ENCODE measurements at places on chromosomes 2 and 18.

DNA sequence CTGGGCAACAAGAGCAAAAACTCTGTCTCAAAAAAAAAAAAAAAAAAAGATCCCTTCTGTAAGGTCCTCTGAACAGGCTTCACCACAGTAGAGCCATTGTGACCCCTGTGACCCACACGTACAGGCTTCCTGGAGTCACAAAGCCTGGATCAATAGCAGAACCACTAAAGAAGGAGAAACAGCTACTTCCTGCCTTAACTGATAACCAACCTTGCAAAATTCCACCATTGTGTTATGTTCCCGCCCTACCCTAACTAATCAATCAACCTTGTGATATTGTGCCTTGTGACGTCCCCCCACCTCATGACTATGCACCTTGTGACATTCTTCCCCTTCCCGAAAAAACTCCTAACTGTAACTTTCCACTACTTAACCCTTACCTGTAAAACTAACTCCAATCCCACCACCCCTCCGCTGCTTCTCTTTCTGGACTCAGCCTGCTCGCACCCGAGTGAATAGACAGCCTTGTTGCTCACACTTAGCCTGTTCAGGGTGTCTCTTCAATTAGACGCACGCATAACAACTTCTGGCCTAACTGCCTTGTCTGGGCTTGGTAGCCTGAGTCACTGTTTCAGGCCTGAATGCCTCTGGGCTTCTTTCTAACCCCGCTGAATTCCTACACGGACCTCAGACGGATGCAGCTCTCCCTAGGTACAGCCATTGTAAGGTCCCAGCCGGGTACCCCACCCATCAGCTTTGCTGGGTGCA lies 13.9 kb downstream of the SCYGR8 start:
- no peak for DNase-seq

GRCh38 chr18:61435064-61435652 lies 101.9 kb downstream of the CDH20 start:
- DNase-seq, result no peak

- no peak for DNase-seq
These were observed 52.1 kb downstream of the SLC38A11 start for GRCh38 chr2:164903204-164903603.

GRCh38 chr2:168897449-168897848 lies 3.6 kb upstream of the G6PC2 start:
- DNase-seq, result no peak

DNA sequence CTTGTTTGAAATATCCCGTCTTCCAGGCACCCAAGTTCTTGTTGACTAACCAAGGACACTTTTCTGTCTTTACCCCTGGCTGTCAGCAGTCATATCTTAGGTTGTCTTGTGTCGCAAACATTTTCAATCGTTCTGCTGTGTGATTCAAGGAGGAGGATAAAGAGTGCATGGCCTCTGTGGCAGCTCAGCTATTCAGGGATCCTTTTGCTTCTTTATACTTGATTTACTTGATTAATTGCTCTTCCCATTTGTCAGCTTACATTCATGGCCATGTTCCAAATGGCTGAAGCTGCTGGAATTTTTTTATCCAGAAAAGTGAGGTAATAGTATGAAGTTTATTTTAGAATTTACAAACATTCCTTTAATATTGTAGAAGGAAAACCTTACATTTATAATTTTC lies 97.3 kb upstream of the FZD5 start:
- no peak for DNase-seq

DNA sequence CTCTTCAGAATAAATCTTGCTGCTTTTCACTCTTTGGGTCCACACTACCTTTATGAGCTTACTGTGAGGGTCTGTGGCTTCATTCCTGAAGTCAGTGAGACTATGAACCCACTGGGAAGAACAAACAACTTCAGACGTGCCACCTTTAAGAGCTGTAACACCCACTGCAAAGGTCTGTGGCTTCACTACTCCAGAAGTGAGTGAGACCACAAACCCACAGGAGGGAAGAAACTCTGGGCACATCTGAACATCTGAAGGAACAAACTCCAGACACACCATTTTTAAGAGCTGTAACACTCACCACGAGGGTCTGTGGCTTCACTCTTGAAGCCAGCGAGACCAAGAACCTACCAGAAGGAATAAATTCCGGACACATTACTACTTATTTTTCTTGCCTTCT lies 964.1 kb upstream of the NXPH2 start:
- no peak for DNase-seq

GRCh38 chr2:46388881-46389280 lies 90.5 kb upstream of the TMEM247 start:
- DNase-seq, result no peak

- DNase-seq, result no peak
These were observed 2.8 kb upstream of the NRP2 start for GRCh38 chr2:205679410-205680009.

- DNase-seq, result no peak
These were observed 435.9 kb downstream of the DCDC2C start for GRCh38 chr2:4139316-4139715.

GRCh38 chr2:33077311-33077710 lies 130.6 kb downstream of the LTBP1 start:
- DNase-seq, result no peak

- no peak for DNase-seq
These were observed 374.6 kb upstream of the LYPD1 start for GRCh38 chr2:133044556-133044955.

DNA sequence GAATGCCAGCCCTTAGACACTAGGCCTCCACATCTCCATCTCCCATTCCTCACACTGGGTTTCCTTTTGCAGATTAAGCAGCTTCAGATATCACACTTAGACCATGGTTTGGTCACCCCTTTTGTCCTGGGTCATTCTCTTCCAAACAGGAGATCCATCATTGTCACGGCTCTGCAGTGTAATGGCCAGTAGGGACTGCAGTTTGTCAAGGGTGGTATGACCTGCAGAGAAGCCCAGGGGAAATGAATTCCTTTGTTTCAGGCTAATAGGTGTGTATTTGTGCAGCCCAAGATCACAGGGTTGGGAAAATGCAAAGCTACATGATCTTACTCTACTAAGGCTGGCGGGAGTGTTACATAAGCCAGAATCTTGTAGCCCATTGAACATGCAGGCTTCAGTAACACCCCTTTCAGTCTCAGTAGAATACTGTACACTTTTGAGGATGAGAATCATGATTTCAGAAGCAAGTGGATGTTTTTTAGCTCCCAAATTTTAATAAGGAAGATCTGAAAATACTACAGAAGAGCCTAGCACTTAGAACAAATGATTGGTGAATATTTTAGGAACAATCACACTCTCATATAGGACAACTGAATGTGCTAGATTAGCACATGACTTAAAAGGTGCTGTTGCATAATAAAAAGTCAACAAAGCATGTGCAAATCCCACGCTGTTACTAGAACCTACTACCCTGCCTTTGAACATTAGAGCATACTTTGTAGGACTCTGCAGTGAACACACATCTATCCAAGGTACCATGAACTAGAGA lies 24.0 kb upstream of the LPIN1 start:
- DNase-seq, result no peak

GRCh38 chr18:34991152-34991551 lies 50.1 kb upstream of the MAPRE2 start:
- DNase-seq, result no peak

GRCh38 chr18:74946646-74947375 lies 262.1 kb downstream of the PTGR3 start:
- DNase-seq, result no peak

DNA sequence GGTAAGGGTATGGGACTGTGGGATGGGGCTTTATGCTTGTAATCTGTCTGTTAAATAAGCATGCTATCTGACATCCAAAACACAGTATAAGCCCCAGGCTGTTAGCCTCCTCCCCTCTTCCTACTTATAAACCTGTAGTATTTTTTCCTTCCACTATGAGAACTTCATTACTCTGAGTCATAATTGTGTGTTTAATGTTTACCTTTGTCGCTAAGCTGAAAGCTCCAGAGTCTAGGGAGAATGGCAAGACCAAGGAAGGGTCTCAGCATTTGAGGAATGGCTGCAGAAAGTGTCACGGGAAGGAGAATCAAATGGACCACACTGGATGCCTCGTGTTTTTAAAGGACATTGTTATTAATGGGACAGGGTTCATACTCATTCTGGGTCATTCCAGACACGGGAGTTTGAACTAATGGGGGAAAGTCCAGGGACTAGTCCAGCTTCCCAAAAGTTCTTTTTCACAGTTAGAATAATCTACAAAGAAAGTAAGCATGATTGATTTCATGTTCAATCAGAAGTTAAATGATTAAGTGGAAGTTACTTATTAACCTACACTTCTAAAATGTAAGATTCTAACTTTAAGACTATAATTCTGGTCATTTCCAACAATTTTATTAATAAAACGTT lies 292.2 kb downstream of the AFF3 start:
- no peak for DNase-seq

DNA sequence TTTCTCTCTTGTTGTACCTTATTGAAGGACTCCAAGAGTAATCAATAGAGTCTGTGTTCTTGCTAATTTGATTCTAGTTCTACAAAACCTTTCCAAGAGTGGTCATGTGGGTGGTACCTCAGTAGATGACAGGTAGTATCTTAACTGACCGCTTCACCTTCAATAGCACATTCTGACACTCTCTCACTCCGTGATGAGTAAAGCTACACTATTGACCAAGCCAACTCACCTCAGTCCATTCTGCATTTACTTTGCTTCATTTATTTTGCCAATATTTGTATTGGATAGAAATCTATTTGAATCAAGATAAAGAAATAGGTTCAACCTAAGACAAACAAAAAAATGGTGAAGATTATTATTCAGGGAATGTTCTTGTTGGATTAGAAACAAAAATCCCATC lies 1869.6 kb upstream of the CELF4 start:
- DNase-seq, result no peak

- no peak for DNase-seq
These were observed 40.0 kb downstream of the COA5 start for GRCh38 chr2:98568161-98568956.

GRCh38 chr2:98026927-98027522 lies 31.3 kb upstream of the TMEM131 start:
- no peak for DNase-seq

DNA sequence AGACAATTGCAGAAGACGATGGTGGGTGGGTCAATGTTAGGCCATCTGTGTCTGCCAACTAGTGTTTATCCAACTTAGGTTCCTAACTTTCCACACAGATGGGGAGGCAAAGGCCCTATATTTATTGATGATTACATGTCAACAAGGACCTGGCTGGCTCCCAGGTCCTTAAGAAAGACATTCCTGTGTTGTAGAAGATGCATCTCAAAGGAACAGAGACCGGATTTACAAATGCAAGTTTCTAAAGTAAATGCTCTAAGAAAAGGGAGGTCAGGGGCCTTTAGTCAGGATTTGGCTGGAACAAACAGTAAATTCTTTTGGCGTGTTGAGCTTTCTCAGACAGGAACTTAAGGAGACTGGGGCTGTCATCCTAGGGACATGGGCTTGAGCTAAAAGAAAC lies 175.0 kb downstream of the SH3BP4 start:
- DNase-seq, result no peak

GRCh38 chr2:141929331-141930252 lies 201.2 kb downstream of the LRP1B start:
- no peak for DNase-seq

- DNase-seq, result peak; percentile 48
These were observed 74.1 kb downstream of the COL4A3 start for GRCh38 chr2:227238238-227239237.

DNA sequence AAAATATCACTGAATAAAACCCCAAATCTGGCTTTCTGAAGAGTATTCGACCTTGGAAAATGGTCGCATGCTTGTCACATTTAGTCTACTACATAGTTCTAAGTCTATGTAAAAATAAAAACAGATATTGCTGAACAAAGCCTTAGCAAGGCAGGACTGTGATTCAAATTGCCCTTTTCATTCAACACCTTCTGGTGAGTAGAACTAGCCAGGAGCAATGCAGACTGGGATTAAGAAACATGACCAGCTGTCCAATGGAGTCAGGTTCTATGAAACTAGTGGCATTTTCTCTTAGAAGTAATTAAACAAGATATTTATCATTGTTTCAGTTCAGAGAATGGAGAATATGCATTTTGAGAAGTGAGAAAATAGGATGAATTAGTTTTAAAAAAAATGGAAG lies 1260.5 kb upstream of the ACVR2A start:
- DNase-seq, result no peak

DNA sequence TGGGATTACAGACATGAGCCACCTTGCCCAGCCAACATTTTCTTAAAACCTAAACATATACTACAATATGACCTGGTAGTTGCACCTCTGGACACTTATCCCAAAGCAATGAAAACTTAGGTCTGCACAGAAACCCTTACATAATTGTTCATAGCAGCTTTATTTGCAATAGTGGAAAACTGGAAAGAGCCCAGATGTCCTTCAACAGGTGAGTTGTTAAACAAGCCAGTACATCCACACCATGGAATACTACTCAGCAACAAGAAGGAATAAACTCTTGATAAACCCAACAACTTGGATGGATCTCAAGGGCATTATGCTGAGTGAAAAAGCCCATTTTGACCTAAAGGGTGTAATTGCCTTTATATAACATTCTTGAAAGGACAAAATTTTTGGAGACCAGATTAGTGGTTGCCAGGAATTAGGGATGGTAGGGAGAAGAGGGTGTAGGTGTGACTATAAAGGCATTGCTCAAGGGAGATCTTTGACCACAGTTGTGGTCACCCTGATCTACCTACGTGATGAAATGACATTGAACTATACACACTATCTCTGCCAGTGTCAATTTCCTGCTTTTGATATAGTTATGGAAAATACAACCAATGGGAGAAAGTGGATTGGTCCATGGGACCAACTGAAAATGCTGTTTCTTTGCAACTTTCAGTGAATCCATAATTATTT lies 11.9 kb upstream of the AMMECR1L start:
- DNase-seq, result no peak

DNA sequence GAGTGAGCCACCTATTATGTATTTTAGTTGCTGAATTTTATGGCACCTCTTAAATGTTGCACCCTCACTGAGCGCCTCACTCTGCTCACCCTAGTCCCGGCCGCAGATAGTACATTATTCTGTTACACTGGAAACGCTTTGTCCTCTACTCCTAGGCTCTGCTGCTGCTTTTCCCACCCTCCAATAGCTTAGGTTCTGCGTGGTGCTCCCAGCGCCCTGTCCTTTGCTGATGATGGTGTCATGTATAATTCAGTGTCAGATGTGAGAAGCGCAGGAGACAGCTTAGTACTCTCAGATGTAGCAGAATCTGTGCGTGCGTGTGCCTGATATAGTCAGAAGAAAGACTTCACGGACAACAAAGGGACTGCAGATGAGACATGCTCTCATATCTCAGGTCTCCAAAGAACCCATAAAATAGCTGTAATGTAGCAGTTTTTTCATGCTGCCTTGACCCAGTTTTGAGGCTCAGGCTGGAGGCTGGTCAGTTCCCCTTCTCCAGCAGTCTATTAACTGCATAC lies 1.4 kb upstream of the REEP1 start:
- DNase-seq, result no peak

- DNase-seq, result no peak
These were observed 46.2 kb upstream of the RPE start for GRCh38 chr2:209956271-209956670.

- no peak for DNase-seq
These were observed 35.6 kb upstream of the NDUFV2 start for GRCh38 chr18:9066817-9067306.

GRCh38 chr18:22822841-22823508 lies 110.2 kb upstream of the RBBP8 start:
- DNase-seq, result no peak
